ENCODE measurements at places on chromosomes 6 and 20.

GRCh38 chr6:12324099-12324498 is 33.9 kb downstream of the EDN1 start:
- DNase-seq = no peak

- DNase-seq = no peak
Measured at GRCh38 chr6:11665604-11666326, 112.8 kb downstream of the ADTRP start.

- DNase-seq = peak; percentile 47
Measured at GRCh38 chr6:130019326-130020072, 1.1 kb downstream of the L3MBTL3 start.

DNA sequence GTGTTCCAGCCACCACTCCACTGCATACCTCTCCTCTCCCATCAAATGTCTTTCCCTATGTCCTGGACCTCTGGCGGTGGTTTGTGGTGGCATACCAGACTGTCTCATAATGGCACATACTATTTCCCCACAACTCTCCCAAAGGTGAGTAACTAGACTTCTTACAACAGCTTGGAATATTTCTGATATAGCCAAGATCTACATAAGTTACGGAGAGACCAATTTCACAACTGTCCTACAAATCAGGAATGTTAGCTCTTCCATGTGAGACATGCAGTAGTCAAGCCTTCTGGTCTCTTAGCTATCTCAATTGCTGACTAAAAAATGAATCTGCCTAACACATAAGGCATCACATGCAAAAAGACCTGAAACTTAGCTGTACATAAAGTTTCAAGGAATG is 588.9 kb downstream of the RNF144B start:
- no peak for DNase-seq

DNA sequence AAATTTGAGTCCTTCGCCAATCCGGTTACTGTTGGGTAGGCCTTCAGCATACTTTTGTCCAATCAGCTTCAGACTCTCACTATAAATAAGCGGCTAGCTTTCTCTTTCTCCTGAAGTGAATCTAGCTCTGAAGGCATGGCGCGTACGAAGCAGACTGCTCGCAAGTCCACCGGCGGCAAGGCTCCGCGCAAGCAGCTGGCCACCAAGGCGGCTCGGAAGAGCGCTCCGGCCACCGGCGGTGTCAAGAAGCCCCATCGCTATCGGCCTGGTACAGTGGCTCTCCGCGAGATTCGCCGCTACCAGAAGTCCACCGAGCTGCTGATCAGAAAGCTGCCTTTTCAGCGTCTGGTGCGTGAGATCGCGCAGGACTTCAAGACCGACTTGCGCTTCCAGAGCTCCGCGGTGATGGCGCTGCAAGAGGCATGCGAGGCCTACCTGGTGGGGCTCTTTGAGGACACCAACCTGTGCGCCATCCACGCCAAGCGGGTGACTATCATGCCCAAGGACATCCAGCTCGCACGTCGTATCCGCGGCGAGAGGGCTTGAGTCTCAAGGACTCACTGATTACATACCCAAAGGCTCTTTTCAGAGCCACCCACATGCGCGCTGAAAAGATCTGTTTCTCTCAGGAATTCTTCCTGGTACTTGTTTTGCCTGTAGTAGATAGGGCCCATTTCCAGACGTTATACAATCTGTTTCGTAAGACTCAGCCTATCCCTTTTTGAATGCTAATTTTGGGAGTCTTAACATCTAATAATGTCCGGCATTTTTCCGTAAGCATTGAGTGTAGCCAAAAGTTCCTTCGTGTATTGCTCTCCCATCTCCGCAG is 102.0 kb downstream of the OR2B2 start:
- DNase-seq = peak; percentile 86

DNA sequence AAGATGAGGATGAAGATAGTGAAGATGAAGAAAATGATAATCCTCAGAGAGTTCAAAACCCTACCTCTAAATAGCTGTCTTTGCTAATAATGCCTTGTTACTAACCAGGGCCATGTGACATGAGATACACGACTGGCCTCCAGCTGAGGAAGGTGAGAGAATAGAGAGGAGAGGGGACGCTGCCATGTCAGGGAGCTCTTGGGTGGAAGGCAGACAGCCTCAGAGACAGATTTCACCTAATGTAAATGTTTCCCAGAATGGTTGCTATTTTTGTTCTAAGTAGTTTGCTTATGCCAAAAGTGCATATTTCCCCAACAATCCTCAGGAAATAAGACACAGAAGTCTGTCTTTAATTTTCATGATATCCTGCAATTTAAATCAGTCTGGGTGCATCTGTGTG is 138.4 kb downstream of the ELOVL4 start:
- DNase-seq = no peak

DNA sequence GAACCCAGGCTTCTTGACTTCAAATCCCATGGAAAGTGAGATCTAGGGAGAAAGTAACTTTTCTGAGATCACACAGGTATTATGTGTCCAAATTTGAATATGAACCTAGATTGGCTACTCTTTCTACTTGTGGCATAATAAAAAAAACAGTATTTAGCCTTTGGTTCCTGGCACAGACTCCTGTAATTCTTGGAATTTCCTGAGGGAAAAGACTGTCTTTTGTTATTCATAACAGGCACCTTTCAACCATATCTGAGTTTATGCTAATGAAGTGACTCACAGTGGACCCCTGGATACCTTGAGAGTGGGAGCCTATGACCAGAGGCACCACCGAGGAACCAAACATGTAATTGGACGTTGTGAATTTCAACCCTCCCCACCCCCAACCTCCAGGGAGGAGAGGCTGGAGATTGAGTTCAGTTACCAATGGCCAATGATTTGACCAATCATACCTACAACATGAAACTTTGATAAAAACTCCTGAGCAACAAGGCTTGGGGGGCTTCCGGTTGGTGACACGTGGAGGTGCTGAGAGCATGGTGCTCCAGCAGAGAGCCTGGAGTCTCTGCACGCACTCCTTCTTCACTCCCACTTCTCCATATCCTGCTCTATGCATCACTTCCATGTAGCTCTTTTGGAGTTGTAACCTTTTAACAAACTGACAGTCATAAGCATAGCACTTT is 48.8 kb downstream of the LAMA4 start:
- no peak for DNase-seq

- no peak for DNase-seq
Measured at GRCh38 chr6:75935473-75935793, 137.0 kb downstream of the IMPG1 start.

- no peak for DNase-seq
Measured at GRCh38 chr20:21033817-21034216, 72.3 kb downstream of the LINC00237 start.

- DNase-seq = peak; percentile 40
Measured at GRCh38 chr6:111564482-111564945, 41.2 kb downstream of the TRAF3IP2 start.

DNA sequence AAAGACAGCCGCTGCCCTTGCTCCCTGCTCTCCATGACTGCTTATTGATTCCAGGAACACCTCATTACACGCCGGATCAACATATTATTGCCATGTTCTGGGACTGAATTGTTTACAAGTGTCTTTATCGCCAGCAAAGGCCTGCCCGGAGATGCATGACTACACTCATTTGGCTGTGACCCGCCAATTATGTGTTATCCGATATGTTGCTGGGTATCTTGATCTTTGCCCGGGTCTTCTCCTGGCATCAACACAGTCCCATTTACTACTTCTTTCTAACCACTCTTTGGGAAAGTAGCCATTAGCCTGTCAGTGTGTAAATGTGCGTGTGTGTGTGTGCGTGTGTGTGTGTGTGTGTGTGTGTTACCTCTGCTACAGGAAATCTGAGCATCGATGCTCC is 15.4 kb downstream of the LINC00237 start:
- no peak for DNase-seq

GRCh38 chr6:165448210-165448609 is 138.8 kb upstream of the C6orf118 start:
- no peak for DNase-seq

- DNase-seq = no peak
Measured at GRCh38 chr6:129069006-129069405, 186.1 kb downstream of the LAMA2 start.

DNA sequence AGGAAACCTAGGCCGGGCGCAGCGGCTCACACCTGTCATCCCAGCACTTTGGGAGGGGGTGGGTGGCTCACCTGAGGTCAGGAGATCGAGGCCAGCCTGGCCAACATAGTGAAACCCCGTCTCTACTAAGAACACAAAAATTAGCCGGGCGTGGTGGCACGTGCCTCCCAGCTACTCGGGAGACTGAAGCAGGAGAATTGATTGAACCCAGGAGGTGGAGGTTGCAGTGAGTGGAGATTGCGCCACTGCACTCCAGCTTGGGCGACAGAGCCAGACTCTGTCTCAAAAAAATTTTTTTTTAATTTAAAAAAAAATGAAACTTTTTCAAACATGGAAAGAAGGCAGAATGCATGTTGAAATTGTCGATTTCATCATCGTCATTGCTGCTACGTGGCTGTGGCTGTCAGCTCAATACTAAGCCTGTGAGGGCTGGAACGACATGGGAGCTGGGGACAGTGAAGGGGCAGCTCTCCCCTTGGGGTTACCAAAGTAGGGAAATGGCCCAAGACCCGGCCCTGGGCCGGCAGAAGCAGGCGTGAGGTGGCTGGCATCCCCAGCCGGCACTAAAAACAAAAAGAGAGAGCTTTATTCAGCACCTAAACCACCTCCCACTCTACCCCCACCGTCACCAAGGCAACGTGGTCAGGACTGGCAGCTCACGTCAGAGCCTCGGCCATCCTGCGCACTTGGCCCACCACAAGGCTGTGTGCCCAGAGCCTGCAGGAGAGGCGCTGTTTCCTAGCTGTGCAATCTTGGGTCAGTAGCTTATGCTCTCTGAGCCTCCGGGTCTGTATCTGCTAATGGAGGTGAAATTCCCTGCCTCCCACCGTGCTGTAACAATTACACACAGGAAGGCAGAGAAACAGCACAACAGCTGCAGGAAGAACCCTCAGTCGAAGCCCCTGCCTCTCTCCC is 30.8 kb downstream of the AGPAT4 start:
- DNase-seq = no peak

- DNase-seq = no peak
Measured at GRCh38 chr6:98657764-98658163, 176.6 kb upstream of the POU3F2 start.

GRCh38 chr20:24366336-24367004 is 103.0 kb upstream of the SYNDIG1 start:
- DNase-seq = no peak

DNA sequence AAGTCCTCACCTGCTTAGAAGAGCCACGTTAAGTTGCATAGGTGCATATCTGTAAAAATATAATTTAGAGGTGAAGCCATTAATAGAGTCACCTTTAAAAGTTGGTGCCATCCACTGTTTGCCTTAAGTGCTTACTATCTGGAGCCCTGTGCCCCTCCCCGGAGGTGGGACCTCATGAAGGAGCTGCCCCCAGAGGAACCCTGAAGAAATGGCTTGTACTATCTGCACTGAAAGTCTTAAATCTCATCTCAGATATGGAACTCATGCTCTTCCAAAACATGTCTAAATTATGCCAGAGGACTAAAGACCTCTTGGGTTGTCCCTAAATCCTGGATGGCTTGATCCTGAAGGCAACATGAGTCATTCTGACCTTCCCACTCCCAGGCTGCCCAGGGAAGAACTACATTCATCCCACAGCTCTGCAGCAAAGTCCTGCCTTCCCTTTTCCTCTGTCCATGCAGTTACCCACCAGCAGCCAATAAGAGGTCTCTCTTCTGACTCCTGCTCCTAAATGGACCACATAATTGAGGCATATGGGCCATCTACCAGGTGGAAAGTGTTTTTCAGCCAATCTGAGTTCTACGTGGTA is 85.3 kb downstream of the ASXL1 start:
- DNase-seq = no peak

DNA sequence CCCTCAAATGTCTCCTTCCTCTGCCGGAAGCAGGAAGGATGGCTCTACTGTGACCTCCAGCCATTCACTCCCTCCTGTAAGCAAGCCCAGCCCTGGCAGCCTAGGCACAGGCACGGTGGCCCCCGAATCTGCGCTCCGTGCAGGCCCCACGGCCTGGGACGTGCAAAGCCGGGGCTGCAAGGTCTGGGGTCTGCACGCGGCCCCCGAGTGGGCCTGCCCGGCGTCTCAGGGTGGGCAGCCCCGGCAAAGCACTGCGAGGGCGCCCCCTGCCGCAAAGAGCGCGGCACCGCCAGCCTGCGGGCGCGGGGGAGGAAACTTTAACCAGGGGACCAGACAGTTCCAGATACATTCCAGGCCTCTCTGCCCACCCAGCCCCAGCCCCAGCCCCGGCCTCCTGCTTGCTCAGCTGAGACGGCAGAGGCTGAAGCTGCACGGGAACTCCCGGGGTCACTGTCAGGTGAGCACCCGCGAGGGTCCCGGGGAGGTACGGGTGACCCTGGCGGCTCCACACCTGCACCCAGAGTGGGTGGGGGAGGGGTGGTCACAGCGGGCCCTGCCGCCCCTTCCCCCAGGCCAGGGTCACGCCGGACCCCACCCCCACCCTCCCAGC is 98.8 kb downstream of the ASXL1 start:
- peak; percentile 94 for DNase-seq
